Gastroesophageal sphincter (tissue), 4 donors: ENCODE measurements at places on chromosomes 1 and 21. TPM values are rescaled to one million over a fixed set of nuclear protein-coding genes. Genes with fewer than 3 reads are reported as not detected.

GRCh38 chr1:192158181-192158580 is at the start of gene RGS18:
TSS of gene RGS18 (plus strand) at chr1:192158462. CDS start at chr1:192158638, 176 bp downstream.
- ATAC-seq = no peak

DNA sequence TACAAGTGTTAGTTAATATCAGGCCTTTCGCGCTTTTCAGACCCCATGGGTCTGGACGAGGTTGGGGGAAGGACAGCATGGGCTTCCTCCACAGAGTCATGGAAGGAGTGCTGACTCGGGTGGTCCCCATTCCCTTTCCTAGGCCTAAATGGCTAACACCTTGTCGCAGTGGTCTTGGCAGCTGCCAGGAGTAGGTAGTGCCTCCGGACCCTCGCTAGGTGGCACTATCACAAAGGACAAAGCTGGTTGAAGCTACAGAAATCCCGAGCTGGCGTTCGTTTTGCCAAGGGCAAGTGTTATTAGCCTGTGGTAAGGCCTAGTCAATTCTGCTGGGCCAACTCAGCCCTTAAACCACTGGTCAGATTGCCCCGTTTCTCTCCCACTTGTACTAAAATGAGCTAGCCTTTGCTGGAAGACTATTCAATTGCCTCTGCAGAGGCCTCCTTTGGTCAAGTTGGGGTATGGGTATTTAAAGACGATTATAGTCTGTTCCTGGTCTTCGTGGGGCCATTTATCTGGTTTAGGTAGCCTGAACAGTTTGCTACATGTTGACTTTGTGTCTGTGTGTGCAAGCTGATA is 1.1 kb upstream of the UBE2Q1 start:
- ATAC-seq = peak; percentile 71

DNA sequence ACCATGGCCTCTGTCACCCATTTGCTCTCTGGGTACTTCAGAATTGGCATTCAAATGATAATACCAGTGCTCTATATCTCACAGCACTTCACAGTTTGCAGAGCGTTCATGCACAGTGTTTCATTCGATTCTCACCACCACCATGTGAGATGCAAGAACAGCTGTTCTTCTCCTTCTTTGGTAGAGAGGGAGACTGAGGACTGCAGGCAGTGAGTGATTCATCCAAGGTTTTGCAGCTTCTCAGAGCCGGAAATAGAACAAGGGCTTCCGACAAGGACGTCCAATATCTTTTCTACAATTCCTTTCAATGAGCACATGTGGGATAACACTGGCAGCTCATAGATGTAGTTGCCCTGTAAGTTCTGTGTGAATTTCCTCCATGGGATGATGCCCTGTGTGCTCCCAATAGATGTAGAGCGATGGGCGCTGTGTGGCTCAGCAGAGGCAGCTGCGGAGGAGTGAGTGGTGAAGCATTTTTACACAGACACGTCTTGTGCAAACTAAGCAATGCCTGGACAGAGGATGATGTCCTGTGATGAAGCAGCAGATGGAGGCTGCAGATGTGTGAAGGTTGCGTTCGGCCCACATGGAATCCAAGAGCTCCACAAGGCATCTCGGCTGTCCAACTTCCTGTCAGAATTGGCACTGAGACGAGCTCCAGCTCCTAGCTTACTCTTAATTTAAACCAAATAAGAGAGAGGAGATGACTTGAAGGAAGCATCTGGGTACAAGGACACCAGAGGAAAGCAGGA is 24.9 kb downstream of the MT1HL1 start:
- ATAC-seq = no peak

DNA sequence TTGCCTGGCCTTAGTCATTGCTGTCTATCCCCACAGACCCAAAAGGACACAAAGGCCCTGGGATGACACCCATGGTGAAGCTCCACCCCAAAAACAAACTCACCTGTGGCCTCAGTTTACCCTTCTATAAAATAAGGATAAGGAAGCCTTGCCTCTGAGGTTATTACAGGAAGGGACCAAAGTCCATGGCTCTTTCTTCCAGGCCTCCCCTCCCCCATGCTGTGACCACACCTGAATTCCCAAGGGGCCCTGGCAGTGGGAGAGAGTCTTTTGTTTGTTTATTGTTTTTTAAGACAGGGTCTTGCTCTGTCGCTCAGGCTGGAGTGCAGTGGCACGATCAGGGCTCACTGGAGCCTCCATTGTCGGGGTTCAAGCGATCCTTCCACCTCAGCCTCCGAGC is 10.5 kb upstream of the TNFRSF25 start:
- no peak for ATAC-seq

DNA sequence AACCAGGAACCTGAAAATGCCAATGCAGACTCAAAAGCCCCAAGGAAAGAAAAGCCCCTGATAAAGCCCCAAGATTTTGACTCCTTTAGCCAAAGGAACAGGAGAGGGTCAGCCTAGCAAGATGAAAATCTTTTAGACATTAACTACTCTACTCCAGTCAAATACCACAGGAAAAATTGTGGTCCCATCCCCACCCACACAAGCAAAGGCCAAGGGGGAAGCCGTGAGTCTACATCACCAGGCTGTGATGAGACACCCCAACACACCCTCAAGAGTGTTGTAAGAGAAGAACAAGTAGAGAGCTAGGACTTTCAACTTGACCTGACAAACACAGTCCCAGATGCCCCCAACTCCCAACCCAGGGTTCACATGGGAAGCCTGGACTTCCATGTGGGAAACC is 192.8 kb upstream of the NR5A2 start:
- no peak for ATAC-seq

- no peak for ATAC-seq
Measured at GRCh38 chr1:30274173-30274970, 449.0 kb downstream of the MATN1 start.

Gene CYP4X1
- total RNA-seq = 4.8 TPM

GRCh38 chr1:212933815-212934471 is 16.4 kb upstream of the VASH2 start:
- ATAC-seq = no peak

DNA sequence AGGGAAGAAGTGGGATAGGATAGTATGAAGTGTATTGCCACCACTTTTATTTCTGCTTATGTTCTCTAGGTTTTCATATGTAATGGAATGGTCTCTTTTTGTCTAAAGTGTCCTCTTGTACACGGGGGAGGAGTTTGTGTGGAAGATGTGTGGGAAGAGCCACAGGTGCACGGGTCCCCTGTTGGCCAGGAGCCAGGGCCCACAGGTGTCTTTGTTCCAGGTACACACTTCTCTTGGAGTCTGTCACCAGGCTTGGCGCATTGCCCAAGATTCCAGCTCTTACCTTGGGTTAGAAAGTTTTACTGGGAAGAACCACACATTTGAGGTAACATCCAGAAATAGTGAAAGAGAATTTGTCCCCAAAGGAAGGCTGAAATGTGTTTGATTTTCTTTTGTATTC is 10.5 kb downstream of the TENT5C start:
- ATAC-seq = no peak

Gene UTS2
- not detected for total RNA-seq

Gene SLC25A34
- 2.0 TPM for total RNA-seq

GRCh38 chr1:95034506-95034905 is 38.2 kb downstream of the ALG14 start:
- no peak for ATAC-seq

DNA sequence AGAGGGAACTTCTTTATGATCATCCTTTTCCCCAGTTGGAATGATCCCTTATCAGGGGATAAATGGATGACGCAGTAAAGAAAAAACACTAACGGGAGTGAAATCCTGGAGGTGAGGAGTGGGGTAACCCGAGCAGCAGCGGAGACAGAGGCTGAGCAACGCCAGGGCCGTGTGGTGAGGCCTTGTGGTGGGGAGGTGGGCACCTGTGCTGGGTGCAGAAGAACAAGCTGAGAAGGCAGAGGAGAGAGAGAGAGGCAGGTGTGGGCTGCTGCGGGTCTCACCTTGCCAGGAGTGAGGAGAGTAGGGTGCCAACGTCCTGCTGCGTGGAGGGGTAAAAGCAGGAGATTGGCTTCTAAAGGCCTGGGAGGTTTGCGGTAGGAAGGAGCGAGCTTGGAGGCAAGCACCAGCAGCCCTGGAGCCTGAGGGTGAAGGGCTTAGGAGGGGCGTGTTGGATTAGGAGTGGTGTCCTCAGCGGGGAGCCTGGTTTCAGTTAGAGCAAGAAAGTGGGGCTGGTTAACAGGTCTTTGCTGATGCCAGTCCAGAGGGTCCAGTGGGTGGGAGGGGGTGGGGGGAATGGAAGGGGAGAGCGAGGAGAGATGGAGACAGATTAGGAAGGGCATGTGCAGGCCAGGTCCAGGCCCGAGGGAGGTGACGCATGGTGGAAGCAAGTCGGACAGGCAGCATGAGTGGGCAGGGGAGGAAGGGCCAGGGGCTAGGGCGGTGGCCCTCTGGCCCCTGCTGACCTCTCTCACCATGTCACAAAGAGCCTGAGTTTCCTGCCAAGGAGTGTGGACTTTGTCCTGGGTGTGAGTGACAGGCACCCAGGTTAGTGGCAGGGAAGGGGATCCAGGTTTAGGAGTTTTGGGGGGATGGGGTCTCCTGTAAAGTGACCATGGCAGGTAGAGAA is 36.7 kb upstream of the LHX4 start:
- no peak for ATAC-seq

DNA sequence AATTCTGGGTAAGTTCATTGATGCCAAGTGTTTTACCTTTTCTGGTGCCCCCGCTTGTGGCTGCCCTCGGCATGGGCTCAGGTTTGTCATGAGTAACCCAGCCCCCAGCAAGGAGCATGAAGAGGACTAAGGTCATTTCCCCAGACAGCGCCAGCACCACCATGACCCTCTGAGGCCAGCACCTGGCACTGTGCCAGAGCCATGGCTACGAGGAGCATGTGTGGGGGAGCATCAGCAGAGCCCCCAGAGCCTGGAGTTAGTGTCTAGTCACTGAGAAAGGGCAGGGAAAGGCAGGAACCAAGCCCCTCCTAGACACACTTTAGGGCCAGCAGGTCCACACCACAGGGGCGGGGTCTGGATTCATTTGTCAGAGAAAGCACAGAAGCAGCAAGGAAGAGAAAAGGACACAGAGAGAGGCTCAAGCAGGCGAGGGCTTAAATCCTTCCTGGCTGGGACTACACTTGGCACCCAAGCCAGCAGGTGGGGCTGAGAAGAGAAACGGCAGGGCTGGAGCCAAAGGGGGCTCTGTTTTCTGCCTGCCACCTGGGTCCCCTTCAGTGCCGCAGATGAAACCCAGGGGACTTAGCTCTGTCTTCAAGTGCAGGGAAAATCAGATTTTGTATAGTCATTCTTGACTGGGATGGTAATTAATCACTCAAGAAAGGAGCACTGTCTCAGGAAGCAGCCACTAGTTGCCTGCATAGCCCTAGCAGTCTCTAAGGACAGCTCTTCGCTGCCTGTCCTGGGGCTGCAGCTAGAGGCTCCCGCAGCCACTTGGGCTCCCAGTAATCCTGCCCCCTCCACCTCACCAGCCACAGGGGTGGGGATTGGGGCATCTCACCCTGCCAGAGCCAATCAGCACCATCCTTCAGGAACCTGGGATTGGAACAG is 79.6 kb upstream of the ZC3H12A start:
- ATAC-seq = no peak
